ENCODE measurements at places on chromosomes 7 and 10.

DNA sequence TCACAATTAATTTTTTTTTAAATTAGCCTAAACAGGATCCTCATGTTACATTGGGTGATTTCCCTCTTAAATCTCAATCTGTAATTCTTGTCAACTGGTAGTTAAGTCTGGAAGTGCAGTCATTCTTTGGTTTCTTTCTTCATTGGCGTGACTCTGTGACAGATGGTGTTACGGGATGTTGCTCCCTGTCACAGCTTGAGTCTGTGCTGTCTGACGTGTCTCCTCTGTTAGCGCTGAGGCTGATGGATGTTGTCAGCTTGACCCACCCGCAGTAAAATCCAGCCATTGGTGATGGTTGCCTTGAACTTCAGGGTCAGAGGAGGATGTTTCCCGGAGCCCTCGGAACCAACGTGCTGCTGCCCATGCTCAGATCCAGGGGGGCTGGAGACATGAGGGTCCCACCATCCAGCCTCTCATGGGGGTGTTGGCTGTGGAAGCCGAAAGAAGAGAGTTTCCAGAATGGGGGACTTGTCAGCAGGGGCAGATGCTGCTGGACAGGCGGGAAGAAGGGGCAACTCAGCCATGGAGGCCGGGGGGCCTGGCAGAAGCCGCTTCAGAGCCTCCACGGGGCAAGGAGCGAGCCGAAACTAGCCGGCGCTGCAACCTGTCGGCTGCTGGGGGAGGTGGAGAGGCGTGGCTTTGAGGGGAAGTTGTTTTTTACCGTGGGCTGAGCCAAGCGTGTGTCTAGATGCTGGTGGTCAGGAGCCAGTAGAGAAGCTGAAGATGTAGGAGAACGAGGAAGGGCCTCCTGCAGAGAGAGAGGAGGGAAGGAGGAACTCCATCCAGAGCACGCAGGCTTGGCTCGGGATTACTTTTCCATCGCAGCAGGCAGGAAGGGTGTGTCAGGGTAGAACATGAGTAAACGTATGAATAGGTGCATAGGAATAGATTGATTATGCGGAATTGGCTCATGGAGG is 3.5 kb downstream of the SUN1 start:
- no peak for DNase-seq

- no peak for DNase-seq
Observed at GRCh38 chr7:5193880-5194279, 3.8 kb downstream of the WIPI2 start.

GRCh38 chr7:1608318-1608717 is 38.5 kb upstream of the PSMG3 start:
- no peak for DNase-seq

DNA sequence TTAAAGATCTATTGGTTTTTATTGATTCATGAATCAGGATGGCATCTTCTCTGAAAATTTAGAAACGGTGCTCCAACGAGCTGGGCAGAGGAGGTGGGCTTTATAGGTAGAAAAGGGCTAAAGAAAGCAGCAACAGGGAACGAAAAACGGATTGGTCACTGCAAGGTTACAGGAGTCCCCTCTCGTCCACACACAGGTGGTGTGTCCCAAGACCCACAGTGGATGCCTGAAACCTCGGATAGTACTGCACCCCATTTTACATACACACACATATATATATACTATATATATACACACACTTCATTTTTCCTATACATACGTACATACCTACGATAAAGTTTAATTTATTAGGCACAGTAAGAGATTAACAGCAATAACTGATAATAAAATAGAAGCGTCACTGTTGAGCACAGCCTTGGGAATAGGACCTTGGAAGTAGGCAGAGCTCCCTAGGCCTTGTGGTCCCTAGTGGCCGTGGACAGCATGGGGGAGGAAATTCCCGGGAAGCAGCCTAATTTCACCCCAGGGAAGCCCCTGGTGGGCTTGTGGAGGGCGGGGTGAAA is 737 bp upstream of the NUB1 start:
- no peak for DNase-seq

GRCh38 chr10:71964098-71964742 is at the start of gene CHST3:
Gene CHST3 (plus strand): TSS chr10:71964395. CDS start chr10:72005843, 41,448 bp downstream.
- DNase-seq = no peak

GRCh38 chr7:34315032-34315431 is 343.0 kb upstream of the NPSR1 start:
- DNase-seq = no peak

GRCh38 chr10:436911-437665 is 252.4 kb downstream of the DIP2C start:
- DNase-seq = no peak

DNA sequence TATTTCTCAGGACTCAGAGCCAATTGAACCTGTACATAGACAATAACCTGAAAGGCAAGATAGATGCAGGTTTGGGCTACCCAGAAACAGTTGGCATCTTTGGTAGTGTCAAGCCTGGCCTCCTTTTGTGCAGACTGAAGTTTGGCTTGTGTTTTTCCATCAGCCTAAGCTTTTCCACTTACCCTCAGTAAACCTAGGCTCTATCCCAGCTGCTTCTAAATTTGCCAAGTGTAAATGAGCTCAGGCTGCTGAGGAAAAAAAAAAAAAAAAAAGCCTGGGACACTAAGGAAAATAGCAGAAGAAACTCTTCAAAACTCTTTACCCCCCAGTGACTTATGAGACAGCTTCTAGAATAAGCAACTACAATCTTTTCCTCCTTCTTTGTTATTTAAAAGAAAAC is 316.3 kb upstream of the SORCS1 start:
- DNase-seq = no peak

DNA sequence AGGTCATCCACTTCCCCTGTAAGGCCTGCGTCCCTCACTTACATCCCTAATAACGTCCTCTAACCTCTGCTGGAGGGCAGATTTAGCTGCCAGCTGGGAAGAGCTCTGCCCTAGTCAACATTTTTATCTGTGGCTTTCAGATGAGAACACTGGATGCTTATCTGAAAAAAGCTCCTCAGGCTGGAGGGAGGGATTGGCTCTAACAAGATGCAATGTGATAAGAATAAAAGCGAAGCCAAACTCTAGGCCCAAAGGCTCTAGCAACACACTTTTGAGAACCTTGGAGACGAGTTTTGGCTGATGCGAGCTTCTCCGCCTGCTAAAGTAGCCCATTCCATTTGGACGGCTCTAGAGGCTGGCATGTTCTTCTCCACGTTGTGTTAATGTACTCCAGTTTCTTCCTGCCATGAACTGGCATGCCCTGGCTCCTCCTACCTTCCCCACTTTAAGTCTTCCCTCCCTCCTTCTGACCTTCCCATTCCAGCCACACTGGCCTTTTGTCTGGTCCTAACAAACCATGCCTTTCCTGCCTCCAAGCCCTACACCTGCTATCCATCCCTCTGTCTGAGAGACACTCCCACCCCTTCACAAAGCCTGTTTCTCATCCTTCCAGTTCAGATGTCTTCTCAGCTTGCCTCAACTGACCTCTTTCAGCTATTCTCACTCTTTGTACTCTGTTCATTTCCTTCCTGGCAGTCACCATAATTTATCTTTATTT is 62.5 kb upstream of the ATRNL1 start:
- DNase-seq = no peak

DNA sequence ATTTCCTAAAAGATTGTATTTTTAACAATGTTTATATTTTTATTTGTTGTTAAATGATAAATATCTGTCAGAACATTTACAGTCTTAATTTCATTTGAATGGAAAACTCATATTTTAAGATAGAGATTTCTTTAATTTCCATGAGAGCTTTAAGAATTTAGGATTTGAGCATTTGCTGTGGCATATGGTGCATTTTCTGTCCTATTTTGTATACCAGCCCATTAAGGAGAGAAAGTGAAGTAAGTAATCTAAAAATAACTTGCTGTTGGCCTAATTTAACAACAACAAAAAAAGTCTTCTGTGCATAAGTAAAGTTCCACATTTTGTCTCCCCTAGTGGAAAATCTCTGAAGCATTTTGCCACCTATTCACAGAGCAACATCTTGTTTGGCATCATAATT is 190.9 kb upstream of the PPP1R3A start:
- no peak for DNase-seq

DNA sequence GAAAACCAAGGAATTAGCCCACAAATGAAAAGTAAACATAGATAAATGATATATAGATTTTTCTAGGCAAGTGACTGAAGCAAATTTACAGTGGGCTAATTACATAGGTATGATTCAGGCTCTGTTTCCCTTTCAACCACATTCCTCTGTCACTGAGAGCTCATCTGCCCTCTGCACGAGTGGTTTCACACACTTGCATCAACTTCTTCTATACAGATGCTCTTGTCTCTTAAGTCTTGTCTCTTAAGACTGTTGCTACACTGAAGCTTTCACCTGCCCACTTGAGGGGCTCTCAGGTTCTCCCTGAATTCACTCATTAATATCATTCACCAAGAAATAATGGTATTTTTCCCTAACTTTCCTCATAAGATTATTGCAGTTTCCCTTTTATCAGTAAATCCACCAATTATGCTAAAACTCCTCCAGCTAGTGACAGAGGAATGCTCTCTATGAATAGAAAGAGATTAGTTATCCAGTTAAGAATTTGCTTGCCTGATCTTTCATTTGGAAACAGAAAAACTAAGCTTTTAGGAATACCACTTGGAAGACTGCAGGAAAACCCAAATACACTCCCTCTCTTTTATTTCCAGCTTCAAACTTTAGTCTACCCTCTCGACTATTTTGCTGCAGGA is 95.7 kb downstream of the ELAPOR2 start:
- no peak for DNase-seq

GRCh38 chr7:20991544-20991943 is 204.9 kb upstream of the SP8 start:
- no peak for DNase-seq

DNA sequence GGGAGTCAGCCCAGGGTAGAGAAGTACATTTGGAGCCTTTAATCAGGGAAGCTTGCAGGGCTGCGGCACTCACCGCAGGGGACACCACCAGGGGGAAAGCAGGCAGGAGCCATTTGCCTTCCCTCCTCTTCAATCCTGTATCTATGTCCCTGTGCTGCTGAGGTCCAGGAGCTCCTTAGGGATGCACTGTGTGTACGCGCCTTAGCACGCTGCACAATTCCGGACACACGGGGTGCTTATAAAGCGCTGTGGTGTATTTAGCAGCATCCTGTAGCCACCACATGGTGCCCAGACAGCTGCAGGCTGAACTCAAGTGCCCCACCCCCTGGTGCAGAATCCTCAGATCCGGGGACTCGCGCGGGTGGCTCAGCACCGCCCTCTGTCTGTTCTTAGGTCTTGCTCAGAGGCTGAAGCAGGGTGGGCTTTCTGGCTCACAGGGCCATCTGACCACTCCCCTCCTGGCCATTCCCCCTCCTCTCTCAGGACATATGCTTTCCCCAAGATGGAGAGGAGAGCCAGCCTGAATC is 421.4 kb downstream of the SDK1 start:
- no peak for DNase-seq

- DNase-seq = no peak
Observed at GRCh38 chr10:110822035-110822711, 49.6 kb upstream of the PDCD4 start.

DNA sequence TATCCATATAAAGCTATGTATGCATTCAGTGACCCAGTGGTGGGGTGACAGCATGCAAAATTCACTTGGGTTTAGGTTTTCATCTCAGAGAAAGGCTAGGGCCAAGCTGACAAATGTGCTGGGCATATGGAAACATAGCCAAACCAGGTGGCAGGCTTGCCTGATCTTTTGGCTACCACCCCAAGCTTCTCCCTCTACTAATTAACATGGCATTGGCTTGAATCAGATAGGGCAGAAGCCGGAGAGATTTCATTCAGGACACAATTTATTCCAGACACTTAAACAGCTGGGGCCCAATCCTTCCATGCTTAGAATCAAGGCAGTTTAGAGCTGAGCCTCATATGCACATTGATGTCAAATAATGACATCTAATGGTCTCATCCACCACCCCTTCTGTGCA is 95.5 kb upstream of the AGK start:
- no peak for DNase-seq

DNA sequence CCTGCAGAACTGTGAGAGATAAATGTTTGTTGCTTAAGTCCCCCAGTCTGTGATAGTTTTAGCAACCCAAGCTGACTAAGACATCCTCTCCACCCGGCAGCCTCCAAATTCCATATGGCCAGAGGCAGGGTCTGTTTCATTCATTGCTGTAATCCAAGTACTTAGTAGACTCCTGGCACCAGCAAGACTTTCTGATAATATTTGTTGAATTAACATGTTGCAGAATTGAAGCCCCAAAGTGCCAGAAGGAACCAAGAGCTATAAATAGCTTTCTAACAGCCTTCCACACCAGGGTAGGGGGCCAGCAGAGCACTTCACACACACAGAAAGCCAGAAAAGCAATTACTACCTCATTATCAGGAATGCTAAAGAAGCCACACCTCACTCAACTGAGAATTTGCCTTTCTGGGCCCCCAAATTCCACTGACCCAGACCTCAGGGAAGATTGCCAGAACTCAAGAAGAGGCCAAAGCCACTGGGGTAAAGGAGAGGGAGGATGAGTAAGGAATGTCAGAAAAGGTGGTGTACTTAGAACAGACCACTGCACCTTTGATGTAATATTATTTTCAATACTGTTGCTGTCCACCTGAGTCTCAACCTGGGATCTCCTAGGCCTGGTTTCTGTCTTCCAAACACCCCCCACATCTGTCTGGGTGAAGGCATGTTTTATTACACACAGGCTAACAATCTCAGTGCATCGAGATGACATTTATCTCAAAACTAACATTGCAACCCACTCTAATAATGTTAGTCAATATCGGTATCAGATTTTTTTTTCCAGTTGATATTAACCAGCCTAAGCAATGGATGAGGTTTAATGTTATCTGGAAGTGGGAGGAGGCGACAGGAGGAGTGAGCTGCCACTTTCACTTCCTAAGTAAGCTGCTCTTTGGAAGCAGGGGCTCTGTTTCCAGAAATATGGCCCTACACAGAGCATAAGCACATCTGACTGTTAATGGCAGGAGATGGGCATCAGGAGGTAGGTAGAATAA is 5.5 kb downstream of the NOD1 start:
- DNase-seq = no peak

- no peak for DNase-seq
Observed at GRCh38 chr7:74230446-74231231, 20.8 kb downstream of the LAT2 start.

- DNase-seq = no peak
Observed at GRCh38 chr7:94512735-94513564, 3.3 kb downstream of the CASD1 start.

- no peak for DNase-seq
Observed at GRCh38 chr7:151141855-151142685, 25.4 kb downstream of the GBX1 start.

DNA sequence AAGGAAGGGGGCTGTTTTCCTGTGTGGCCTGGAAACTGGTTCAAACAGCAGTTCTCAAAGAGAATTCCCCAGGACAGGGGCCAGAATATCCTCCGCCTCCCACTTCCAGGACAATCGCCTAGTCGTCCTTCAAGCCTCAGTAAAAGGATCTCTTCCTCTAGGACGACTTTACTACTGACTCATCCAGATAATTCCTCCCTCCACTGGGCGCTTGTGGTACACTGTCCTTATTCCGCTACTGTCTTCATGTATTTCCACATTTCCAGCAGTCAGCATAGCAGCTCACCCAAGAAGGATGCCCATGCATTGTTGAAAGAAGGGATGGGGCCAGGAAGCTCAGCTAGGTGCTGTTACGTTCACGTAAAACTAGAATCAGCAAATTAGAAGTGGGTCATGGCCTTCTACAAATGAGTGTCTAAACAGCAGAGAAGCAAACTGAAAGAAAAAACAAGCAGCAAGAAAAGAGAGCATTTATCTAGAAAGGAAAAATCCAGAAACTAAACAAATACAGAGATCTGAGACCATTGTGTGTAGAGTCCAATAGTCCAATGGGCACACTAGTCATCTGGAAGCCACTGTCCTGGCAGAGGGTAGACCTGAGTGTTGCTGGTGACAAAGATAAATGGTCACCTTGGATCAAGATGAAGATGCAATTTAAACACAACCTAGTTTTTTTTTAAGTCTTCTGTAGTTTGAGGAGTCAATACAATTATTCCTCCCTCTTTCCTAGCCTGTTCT is 26.3 kb downstream of the CLRN3 start:
- no peak for DNase-seq

All from cortex of kidney (tissue), 1 donor.